ENCODE measurements at places on chromosomes 16 and 17. TPM values are rescaled to one million over a fixed set of nuclear protein-coding genes. Genes with fewer than 3 reads are reported as not detected.

- DNase-seq: no peak
- H3K4me3 ChIP-seq: no peak overlapping the region
- no peaks in the 10 kb centered on the region for H3K36me3 ChIP-seq
- H3K27ac ChIP-seq: no peak overlapping the region
- no peaks in the 10 kb centered on the region for H3K4me1 ChIP-seq
These were observed 96.1 kb upstream of the SDK2 start for GRCh38 chr17:73740370-73740769.

DNA sequence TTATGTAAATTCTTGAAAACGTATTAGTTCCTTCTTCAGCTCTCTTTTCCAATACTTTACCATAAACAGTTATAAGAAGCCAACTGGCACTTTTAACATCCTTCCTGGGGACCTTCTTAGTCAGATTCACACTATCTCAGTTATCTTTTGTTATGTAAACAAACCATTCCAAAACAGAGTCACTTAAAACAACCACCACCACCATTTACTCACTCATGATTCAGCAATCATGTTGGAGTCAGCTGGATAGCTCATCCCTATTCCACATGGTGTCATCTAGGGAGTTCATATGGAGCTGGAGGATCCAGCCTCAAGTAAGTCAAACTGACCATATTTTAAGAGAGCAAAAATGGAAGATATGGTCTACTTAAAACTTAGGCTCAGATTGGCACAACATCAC, 240.3 kb upstream of the IRX3 start:
- no peak overlapping the region for H3K4me3 ChIP-seq
- no peak overlapping the region for H3K27ac ChIP-seq
- H3K27me3 ChIP-seq: no peaks in the 10 kb centered on the region
- no peaks in the 10 kb centered on the region for H3K36me3 ChIP-seq

DNA sequence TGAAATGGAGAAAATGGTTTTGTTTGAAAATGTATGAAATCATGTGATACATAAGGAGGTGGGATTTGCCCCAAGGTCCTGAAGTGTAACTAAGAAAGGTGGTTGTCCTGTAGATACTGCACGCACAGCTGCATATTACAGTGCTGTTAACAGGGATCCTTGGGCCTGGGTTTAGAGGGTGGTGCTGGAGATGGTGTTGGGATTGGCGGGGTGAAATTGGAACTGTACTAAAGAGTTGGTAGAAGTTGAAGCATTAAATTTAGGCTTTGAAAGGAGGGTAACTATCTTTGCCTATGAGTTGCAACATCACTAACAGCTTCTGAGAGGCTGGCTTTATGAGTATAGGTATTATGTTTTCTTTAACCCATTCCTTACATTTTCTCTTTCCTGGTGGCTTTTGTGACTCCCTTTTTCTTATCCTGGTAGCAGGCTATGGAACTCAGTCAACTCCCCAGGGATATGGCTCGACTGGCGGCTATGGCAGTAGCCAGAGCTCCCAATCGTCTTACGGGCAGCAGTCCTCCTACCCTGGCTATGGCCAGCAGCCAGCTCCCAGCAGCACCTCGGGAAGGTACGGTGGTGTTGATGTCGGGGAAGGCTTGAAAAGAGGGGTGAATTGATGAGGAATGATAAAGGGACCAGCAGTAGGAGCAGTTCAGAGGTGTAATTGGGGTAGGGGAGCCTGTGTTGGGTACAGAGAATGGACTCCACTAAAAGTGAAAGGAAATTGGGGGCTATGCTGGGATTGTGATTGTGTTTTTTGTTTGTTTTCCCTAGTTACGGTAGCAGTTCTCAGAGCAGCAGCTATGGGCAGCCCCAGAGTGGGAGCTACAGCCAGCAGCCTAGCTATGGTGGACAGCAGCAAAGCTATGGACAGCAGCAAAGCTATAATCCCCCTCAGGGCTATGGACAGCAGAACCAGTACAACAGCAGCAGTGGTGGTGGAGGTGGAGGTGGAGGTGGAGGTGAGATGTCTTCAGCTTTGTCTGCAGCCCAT, 3.8 kb downstream of the FUS start:
- DNase-seq: no peak
- peak overlapping the region; percentile 94 for H3K4me3 ChIP-seq
- peak overlapping the region; percentile 81 for H3K27ac ChIP-seq
- H3K27me3 ChIP-seq: no peaks in the 10 kb centered on the region
- H3K36me3 ChIP-seq: peaks cover 83% of the 10 kb centered on the region

DNA sequence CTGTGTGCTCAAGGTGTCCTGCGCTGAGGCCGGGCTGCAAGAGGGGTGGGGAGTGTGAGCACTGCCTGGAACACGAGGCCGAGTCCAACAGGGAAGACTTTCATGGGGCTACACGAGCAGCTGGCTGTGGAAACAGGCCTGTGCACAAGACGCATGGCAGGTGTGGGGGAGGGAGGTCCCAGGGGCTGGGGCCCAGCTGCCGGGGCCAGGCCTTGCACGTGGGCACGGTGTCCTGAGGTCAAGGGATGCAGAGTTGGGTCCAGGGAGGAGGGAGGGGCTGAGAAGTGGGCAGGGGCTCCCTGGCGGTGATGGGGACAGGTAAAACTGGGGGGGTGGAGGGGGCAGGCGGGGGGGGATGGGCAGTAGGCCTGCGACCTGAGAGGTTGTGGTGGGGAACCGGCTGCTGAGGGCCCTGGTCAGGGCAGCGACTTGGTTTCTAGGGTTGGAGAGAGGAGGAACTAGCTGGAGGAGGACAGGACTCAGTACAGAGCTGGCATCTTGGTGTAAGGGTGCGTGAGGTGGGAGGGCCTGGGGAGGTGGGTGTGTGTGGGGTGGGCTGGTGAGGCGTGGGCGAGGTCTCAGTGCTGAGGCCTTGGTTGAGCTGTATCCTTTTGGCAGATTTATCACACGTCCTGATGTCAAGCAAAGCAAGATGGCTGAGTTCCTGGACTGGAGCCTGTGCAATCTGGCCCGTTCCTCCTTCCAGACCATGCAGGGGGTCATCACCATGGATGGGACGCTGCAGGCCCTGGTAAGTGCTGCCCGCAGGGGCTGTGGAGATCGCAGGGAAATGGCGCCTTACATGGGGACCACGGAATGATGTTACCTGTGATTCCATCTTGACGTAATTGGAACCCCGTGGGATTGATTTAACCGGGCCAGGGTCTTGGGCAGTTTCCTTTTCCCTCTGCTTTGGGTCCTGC, 29.4 kb downstream of the TBCD start:
- peaks cover 13% of the 10 kb centered on the region for H3K36me3 ChIP-seq
- no peak overlapping the region for H3K4me3 ChIP-seq
- no peaks in the 10 kb centered on the region for H3K27me3 ChIP-seq
- no peak for DNase-seq
- no peak overlapping the region for H3K27ac ChIP-seq

DNA sequence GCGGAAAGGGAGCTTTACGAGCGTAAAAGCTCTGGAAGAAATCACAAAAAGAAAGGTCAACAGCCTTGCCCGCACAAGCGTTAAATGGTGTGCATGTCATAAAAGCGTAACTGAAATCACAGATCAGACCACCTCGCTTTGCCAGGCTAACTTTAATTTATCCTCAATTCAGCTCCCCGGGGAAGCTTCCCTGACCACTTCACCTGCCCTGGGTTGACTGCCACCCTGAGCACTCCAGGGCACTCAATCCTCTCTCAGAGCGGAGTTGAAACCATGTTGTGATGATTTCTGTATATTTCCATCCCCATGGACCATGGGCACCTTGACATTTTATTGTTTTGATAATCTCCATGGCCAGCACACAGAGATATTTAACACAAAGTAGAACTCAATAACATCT, 16.1 kb upstream of the NAGS start:
- H3K27ac ChIP-seq: no peak overlapping the region
- peaks cover 31% of the 10 kb centered on the region for H3K27me3 ChIP-seq
- H3K4me1 ChIP-seq: peaks cover 11% of the 10 kb centered on the region
- no peak for DNase-seq
- no peaks in the 10 kb centered on the region for H3K36me3 ChIP-seq

The MFAP4 gene
- total RNA-seq: not detected

The NPIPB9 gene
- total RNA-seq: 4.3 TPM

- peak; percentile 43 for DNase-seq
- H3K4me1 ChIP-seq: no peaks in the 10 kb centered on the region
- H3K27ac ChIP-seq: no peak overlapping the region
- no peaks in the 10 kb centered on the region for H3K27me3 ChIP-seq
- no peaks in the 10 kb centered on the region for H3K36me3 ChIP-seq
These were observed 160.1 kb downstream of the MAP2K4 start for GRCh38 chr17:12180644-12181261.

DNA sequence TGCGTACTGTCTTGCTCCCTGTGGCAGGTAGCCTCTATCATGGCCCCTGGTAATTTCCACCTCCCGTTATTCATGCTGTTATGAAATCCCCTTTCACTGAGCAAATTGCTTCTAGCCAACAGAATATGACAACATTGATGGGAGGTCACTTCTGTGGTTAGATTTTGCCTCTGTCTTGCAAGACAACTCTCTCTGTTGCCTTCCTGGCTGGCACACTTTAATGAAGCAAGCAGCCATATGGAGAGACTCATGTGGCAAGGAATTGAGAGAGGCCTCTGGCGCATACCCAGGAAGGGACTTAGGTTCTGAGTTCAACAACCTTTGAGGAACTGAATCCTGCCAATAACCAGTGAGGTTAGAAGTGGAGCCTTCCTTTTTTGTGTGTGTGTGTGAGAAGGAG, 51.8 kb upstream of the GPRC5B start:
- peaks cover 3% of the 10 kb centered on the region for H3K27me3 ChIP-seq
- H3K4me1 ChIP-seq: no peaks in the 10 kb centered on the region
- H3K4me3 ChIP-seq: no peak overlapping the region

The RTN4RL1 gene
- 0.10 TPM for total RNA-seq

The EVI2B gene
- 49.1 TPM for total RNA-seq

DNA sequence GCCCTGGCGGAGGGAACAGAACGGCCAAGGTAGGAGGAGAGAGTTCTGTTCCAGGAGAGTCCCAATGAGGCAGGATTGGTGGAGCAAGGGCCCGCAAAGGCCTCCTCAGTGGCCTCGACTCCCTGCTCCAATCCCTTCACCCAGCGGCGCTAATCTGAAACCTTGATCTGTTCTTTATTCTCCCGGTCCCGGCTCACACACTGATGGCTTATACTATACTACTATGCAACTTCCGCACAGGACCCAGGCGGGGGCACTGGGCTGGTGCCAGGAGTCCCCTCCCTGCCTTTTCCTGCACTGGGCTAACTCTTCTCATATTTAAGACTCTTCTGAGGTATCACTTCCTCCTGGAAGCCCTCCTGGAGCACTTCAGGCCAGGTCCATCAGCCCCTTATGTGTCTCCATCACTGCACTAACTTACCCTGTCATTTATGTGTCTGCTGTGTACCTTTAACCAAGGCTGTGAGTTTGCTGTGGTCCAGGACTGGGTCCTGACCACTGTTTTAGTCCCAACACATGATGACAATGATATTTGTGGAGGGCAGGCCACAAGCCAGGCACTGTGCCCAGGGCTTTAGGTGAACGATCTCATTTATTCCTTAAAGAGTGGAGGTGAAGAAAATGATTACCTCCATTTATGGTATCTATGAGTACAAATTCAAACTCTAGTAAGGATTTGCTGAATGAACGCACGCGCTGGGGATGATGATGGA, 6.8 kb downstream of the CCDC102A start:
- peaks cover 59% of the 10 kb centered on the region for H3K4me1 ChIP-seq
- H3K4me3 ChIP-seq: peak overlapping the region; percentile 71
- peaks cover 12% of the 10 kb centered on the region for H3K36me3 ChIP-seq
- no peak for DNase-seq
- H3K27ac ChIP-seq: peak overlapping the region; percentile 99
- H3K27me3 ChIP-seq: no peaks in the 10 kb centered on the region

- peaks cover 47% of the 10 kb centered on the region for H3K4me1 ChIP-seq
- H3K36me3 ChIP-seq: peaks cover 25% of the 10 kb centered on the region
- peak overlapping the region; percentile 95 for H3K27ac ChIP-seq
- peak overlapping the region; percentile 90 for H3K4me3 ChIP-seq
- no peaks in the 10 kb centered on the region for H3K27me3 ChIP-seq
- peak; percentile 57 for DNase-seq
These were observed 1.4 kb downstream of the TRAF4 start for GRCh38 chr17:28744972-28745785.

GRCh38 chr17:57433452-57433851, 177.1 kb downstream of the MSI2 start:
- no peaks in the 10 kb centered on the region for H3K27me3 ChIP-seq
- no peak overlapping the region for H3K4me3 ChIP-seq
- peaks cover 16% of the 10 kb centered on the region for H3K36me3 ChIP-seq
- no peak overlapping the region for H3K27ac ChIP-seq
- H3K4me1 ChIP-seq: peaks cover 28% of the 10 kb centered on the region

The OR3A3 gene
- total RNA-seq: not detected

- H3K4me1 ChIP-seq: peaks cover 7% of the 10 kb centered on the region
- H3K27ac ChIP-seq: no peak overlapping the region
- no peaks in the 10 kb centered on the region for H3K36me3 ChIP-seq
- H3K27me3 ChIP-seq: peaks cover 43% of the 10 kb centered on the region
- no peak overlapping the region for H3K4me3 ChIP-seq
These were observed 38.9 kb upstream of the NDRG4 start for GRCh38 chr16:58461056-58461455.

DNA sequence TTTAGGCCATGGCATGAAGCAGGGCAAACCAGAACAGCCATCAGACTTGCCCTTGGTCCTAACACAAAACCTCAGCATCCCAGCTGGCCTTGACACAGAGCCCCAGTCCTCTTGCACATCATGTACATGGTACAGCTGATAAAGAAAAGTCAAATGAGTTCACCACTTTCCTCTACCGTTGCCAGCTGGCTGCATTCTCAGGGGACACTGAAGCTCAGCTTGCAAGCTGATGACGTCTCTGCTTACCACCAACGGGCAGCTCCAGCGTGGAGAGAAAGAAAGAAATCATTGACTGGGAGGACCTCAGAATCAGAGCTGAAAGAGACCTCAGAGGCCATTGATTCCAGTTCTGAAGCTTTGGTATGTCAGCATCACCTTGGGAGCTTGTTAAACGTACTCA, 80.7 kb upstream of the CES5A start:
- no peaks in the 10 kb centered on the region for H3K4me1 ChIP-seq
- no peak overlapping the region for H3K27ac ChIP-seq
- H3K27me3 ChIP-seq: peaks cover 6% of the 10 kb centered on the region
- H3K4me3 ChIP-seq: no peak overlapping the region
- no peak for DNase-seq

DNA sequence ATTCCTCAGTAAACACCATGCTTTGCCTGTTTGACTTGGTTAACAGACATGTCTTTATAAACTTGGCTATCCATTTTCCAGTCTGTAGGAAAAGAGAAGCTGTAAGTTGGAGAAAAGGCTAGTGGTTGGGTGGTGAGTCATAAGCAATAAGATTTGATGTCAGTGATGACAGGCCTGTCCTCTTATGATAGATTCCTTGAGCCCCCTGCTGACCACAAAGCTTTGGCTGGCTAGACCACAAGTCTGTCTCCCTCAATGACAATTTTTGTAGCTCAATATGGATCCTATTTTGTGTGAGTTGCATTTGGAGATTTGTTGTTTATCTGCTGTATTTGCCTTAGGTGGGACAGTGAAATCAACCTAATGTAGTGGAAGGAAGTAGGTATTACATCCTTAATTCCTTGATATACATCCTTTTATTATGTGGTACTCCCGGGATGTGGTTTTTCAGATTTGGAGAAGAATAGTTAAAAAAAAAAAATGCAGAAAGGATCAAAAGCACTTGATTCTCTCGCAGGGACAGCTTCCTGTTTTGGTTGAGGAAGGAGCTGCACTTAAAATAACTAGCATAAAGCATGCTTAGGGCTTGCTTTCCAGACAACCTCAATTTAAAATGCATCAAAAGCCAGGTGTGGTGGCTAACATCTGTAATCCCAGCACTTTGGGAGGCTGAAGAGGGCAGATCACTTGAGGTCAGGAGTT, 67.4 kb downstream of the SIAH1 start:
- H3K4me1 ChIP-seq: peaks cover 33% of the 10 kb centered on the region
- DNase-seq: peak; percentile 36
- H3K27me3 ChIP-seq: no peaks in the 10 kb centered on the region
- peaks cover 45% of the 10 kb centered on the region for H3K36me3 ChIP-seq
- peak overlapping the region; percentile 75 for H3K27ac ChIP-seq

All from activated CD8-positive, alpha-beta T cell treated with anti-CD3 and anti-CD28 coated beads, Interleukin-2, amount 10 ng/mL, durations not matched to agents 7 days and 5 days (primary cell).